Thoracic aorta (tissue), 2 donors: ENCODE measurements at places on chromosomes 2 and 18. TPM values are rescaled to one million over a fixed set of nuclear protein-coding genes. Genes with fewer than 3 reads are reported as not detected.

- no peak for DNase-seq
Observed at GRCh38 chr2:134206031-134206430, 47.8 kb upstream of the MGAT5 start.

AGFG1 gene
- total RNA-seq, result 89.4 TPM

DNA sequence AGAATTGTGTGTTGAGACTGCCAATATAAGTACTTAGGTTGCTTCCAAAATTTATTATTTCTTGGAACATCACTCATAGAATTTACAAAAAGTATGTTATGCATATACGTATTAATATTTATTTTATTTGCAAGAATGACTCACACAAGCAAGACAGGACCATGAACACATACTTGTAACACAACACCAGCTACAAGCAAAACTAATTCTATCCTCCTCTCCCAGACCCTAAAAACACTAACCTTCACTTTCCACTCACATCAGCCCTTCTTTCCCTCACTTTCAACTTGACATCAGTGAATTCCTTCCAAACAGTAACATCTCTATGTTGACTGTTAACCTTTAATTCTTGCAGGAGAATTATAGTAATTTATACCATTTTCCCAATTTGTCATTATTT lies 24.3 kb downstream of the OSBPL1A start:
- DNase-seq, result no peak

DNA sequence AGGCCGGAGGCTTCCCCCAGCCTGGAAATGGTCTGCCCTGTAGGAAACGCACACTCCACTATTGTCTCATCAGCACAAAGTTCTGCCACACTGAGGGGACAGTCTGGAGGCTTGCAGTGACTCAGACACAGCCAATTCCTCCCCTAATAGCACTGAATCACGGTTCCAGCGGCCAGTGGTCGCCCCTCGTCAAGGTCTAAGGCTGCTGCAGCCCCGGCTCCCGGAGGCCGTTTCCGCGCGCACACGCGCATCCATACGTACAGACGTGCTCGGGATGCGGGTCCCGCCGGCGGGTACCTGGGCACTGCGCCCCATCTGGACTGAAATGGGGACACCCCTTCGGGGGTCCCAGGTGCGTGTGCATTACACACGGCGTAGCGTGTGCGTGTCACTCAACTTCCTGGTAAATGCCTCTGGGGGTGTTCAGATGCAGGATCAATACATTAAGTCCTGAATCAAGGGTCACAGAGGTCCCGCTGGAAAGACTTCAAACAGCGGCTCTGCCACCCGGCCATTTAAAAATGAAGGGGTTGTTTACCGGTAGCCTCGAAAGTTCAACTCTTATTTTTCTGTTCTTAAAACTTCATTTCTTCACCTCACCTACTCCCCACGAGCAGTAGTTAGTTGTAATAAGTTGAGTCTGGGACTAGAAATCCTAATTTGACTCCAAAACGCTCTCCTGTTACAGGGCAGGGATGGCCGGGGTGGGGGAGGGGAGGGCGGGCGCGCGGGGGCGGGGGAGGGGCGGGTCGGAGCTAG lies 572 bp upstream of the ZNF516 start:
- no peak for DNase-seq

DNA sequence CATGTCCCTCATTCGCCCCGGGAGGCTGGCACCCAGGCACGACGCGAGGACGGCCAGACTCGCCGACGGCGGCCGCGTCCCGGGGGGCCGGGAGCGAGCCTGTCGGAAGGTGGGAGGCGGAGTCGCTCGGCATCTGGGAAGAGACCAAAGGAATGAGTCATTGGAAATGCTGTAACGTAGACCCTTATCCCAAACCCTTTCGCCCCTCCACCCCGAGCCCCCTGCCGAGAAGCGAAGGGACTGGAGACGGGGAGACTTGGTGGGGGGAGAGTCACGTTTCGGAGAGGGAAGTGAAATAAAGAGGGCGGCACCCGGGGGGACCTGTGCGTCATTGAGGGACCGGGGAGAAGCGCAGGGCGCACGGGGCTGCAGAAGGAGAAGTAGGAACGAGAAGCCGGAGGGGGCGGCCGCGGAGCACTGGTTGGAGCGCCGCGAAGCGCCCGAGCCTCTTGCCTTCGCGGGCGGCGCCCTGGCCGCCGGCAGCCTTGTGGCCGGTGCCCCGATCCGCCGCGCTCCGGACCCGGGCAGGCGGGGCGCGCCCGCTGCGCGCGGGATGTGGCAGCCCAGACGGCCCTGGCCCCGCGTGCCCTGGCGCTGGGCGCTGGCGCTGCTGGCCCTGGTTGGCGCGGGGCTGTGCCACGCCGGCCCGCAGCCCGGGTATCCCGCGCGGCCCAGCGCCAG lies at the start of gene EMILIN2:
TSS of gene EMILIN2 (plus strand) at position 371 of the 681 bp plus-strand sequence. CDS start at position 554, 183 bp downstream.
- peak; percentile 41 for DNase-seq

DNA sequence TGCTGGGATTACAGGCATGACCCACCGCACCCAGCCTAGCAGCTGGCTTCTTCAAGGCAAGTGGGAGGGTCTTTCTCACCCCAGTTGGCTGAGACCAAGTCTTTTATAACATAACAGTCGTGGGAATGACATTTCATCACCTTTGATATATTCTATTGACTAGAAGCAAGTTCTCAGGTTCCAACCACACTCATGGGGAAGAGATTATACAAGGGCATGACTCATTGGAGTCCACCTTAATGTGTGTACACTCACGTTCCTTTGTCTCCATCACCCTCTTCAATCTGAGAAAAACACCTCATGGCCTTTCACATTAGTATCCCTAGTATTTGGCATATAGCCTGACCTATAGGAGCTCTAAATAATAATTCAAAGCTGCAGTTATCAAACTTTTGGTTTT lies 2.8 kb upstream of the BBS5 start:
- no peak for DNase-seq

HAUS1 gene
- 21.3 TPM for total RNA-seq

SUCLG1 gene
- 34.3 TPM for total RNA-seq

DNA sequence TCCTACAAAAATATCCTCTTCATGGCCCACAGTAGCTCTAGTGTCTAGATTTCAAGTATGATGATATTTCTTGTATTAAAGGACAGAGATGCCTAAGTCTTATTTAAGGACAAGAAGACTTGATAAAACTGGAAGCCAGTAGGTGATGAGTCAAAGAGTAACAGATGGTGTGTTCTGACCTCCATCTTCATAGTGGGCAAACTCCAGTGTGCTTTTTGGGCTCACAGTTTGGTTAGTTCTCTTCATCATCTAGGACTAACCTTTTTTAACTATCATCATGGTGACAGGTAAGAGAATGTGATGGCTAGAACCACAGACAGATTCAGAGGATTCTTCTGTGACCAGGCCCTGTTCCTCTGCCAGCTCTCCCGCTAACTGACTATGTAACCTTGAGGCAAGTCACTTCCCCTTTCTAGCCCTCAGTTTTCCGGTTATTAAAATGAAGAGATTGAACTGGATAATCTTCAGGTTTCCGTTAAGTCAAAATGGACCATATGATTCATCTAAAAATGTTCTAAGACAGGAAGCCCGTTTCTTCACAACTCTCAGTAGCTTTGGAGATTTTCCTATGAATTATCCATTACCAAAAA lies 140.3 kb upstream of the RASGRP3 start:
- DNase-seq, result no peak

- no peak for DNase-seq
Observed at GRCh38 chr2:240888890-240889573, 6.9 kb downstream of the MAB21L4 start.

GRCh38 chr2:202757339-202757738 lies 114.2 kb downstream of the ICA1L start:
- DNase-seq, result no peak

IL36A gene
- not detected for total RNA-seq

DNA sequence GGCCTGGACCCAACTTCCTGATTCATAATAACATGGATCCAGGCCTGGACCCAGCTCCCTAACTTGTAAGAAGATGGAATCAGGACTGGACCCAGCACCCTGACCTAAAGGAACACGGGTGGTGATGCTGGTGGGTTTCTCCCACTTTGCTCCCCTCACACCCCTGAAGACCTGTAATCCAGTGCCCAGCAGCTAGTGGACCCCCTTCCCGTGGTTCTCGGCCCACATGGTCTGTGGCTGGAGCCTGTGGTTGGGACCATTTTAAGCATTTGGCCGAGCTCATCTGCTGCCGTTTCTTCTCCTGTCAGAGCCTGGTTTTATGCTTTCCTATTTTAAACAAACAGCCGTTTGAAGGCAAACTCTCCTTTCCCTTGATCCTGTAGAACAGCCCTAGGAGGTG lies 232.8 kb downstream of the EIPR1 start:
- DNase-seq, result no peak

- DNase-seq, result no peak
Observed at GRCh38 chr2:169782513-169782912, 16.2 kb upstream of the SSB start.

- no peak for DNase-seq
Observed at GRCh38 chr2:120709608-120710041, 26.0 kb upstream of the GLI2 start.

- no peak for DNase-seq
Observed at GRCh38 chr18:75475228-75475627, 47.7 kb upstream of the SMIM21 start.

GRCh38 chr2:240604291-240604938 lies 17.9 kb downstream of the CAPN10 start:
- peak; percentile 38 for DNase-seq

DNA sequence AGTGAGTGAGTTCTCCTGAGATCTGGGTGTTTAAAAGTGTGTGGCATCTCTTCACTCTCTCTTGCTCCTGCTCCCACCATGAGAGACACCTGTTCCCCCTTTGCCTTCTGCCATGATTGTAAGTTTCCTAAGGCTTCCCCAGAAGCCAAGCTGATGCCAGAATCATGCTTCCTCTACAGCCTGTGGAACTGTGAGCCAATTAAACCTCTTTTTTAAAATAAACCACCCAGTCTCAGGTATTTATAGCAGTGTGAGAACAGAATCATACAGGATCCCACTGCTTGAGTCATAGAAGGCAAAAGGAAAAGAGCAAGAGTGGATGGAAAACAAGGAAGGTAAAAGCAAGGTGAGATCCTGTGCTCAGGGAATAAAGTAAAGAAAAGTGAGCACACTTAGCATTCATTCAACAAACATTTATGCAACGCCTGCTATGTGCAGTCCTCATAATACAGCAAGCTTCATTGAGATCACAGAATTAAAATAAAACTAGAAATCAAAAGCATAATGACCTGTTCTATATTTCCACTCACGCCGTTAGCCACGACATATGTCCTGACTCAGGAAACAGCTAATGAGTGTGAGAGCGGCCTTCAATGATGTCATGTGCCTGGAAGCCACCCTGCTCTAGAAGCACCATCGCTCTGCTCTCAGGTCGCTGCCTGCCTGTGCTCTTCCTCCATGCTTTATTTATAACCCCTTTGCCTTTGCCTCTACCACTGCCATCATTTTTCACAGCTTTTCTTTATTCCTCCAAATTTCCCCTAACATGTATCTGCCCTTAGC lies 11.3 kb upstream of the COPS8 start:
- DNase-seq, result no peak

- DNase-seq, result no peak
Observed at GRCh38 chr2:241869087-241869961, at the start of gene RTP5. Gene RTP5, plus strand, starts transcription at chr2:241869729. Its CDS starts 28 bp downstream, at chr2:241869757.

CD8B2 gene
- not detected for total RNA-seq

DNA sequence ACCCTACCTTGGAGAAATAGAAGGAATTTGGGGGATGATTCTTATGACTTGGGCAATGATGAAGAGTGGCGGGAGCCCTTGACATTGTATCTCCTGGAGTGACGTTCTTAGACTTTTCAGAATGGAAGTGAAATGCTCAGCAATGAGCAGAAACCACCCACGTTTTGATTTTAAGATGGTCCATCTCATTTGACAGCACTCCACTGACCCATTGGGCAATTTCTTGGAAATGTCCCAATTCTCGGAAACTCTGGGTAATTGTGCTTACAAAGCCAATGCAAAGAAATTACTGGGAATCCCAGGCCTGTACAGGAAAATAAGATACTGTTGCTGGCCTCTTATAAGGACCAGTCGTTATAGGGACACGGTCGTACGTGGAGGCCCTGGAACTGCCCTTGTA lies 170.0 kb upstream of the COPS8 start:
- no peak for DNase-seq

DNA sequence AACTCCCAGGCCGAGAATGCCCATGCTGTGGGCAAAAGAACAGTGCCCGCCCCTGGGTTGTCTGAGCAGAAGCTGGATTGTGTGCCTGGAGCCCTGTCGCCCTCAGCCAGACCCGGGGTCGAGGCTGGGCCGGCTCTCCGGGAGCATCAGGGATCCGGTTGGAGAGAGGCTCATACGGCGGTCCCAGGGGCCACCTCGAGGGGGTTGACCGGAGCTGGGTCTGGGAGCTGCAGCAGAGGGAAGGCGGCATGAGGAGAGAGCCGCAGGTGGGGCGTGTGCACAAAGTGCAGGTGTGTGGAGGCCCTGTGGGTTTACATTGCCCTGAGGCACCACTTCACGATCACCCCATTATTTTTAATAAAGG lies 39.5 kb downstream of the MBP start:
- no peak for DNase-seq

GRCh38 chr18:7568426-7568825 lies 1.3 kb downstream of the PTPRM start:
- no peak for DNase-seq

GRCh38 chr2:228728961-228729360 lies 542.1 kb downstream of the PID1 start:
- no peak for DNase-seq

DNA sequence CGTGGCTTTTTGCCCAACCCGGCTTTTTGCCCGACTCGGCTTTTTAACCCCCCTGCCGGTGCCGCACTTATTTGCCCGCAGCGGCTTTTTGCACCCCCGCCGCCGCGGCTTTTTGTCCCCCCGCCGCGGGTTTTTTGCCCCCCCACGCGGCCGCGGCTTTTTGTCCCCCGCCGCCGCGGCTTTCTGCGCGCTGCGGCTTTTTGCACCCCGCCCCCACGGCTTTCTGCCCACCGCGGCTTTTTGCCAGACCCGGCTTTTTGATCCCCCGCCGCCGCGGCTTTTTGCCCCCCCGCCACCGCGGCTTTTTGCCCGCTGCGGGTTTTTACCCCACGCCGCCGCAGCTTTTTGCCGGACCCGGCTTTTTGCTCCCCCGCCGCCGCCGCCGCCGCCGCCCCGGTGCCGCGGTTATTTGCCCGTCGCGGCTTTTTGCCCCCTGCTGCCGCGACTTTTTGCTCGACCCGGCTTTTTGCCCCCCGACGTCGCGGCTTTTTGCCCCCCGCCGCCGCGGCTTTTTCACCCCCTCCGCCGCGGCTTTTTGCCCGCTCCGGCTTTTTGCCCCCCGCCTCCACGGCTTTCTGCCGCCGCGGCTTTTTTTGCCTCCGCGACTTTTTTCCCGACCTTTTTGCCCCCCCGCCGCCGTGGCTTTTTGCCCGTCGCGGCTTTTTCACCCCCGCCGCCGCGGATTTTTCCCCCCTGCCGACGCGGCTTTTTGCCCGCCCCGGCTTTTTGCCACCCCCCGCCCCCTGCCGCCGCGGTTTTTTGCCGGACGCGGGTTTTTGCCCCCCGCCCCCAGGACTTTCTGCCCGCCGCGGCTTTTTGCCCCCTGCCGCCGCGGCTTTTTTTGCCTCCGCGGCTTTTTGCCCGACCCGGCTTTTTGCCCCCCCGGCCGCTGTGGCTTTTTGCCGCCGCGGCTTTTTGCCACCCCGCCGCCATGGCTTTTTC lies 2786.5 kb downstream of the RPIA start:
- no peak for DNase-seq

UNC80 gene
- total RNA-seq, result not detected
